IMR-90 (cell line): ENCODE measurements at places on chromosomes 16 and 17. TPM values are rescaled to one million over a fixed set of nuclear protein-coding genes. Genes with fewer than 3 reads are reported as not detected.

COL1A1 gene
- total RNA-seq, result 1,825 and 2,180 TPM in 2 replicates

LGALS3BP gene
- 33.7 and 34.7 TPM in 2 replicates for total RNA-seq

KRTAP9-8 gene
- total RNA-seq, result not detected in 2 replicates

CMTM2 gene
- total RNA-seq, result not detected in 2 replicates

KRT25 gene
- total RNA-seq, result not detected in 2 replicates

ABCA10 gene
- total RNA-seq, result under 0.01 TPM in 2 replicates

MT4 gene
- not detected in 2 replicates for total RNA-seq

ZACN gene
- total RNA-seq, result not detected in 2 replicates

CDRT15 gene
- total RNA-seq, result not detected in 2 replicates

KCNH4 gene
- total RNA-seq, result not detected in 2 replicates

FAM117A gene
- total RNA-seq, result 0.56 and 0.72 TPM in 2 replicates

GLP2R gene
- under 0.01 TPM in 1 of 2 replicates, not detected in the other for total RNA-seq
